ENCODE measurements at places on chromosomes 11 and 22.
A peak's percentile ranks its signal among the peaks of the same experiment; 100 is the strongest.

GRCh38 chr11:117045956-117046355 is 52.3 kb downstream of the SIK3 start:
- no peak for DNase-seq

DNA sequence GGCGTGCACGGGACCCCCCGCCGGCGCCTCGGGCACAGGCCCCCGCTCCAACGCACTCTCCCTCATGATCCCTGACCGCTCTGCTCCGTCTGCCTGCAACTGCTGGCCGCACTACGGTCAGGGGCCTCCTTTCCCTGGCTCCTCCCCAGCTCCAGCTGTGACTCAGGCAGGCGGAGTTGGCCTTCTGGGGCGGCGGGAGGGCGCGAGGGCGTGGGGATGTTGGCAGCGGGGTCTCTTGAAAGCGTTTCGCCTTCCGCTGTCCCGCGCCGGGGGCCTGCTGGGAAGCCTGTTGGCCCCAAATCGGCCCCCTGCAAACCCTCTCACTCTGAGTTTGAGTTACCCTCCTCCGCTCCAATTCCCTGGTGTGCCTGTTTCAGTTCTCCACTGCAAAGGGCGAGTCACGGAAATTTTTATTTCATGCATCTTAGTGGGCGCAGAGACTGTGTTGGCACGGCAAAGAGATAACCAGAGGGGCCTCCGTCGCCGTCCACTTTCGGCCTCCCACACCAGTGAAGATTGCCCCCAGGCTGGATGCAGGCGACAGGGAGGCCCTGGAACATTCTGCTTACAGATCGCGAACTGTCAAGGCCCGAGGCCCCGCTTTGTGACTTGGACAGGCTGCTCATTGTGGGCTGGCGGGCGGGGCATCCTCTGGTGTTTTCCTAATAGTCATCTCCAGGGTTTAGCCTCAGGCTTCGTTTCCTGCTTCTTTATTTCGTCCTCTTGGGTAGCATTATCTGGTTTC is at the start of gene CAVIN3:
Gene CAVIN3 (minus strand): TSS at position 91 of the 745 bp plus-strand sequence. CDS start 25 bp downstream, at position 66.
- peak; percentile 86 for DNase-seq

DNA sequence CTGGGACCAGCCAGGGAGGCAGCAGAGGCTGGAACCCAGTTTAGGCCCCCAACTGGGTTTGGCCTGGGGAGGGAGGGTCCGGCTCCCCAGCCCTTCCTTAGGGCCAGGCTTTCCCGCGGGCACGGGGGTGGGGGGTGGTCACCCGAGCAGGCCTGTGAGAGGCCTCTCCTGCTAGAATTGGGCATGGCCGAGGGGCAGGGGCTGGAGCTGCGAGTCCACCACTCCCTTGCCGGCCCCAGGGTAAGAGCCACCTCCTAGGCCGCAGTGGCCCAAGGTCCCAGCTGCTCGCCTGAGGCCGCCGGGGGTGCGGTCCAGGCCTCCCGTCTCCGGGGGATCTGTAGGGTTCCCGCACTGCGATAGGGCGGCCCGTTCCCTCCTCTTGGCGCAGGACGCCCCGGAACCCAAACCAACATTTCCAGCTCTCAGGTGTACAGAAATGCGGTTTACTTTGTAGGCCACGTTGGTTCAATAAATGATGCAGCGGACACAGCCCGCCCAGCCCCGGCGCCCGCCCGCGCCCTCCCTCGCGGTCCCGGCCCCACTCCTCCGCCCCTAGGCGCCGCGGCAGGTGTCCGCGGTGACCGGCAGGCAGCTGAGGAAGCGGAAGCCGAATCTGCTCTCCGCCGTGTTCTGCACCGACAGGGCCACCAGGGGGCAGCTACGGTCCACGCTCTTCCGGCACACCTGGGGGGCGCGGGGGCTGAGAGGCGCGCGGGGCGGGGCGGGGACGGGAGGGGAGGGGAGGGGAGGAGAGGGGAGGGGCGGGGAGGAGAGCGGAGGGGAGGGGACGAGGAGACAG is 5.9 kb downstream of the LMNTD2 start:
- peak; percentile 71 for DNase-seq

DNA sequence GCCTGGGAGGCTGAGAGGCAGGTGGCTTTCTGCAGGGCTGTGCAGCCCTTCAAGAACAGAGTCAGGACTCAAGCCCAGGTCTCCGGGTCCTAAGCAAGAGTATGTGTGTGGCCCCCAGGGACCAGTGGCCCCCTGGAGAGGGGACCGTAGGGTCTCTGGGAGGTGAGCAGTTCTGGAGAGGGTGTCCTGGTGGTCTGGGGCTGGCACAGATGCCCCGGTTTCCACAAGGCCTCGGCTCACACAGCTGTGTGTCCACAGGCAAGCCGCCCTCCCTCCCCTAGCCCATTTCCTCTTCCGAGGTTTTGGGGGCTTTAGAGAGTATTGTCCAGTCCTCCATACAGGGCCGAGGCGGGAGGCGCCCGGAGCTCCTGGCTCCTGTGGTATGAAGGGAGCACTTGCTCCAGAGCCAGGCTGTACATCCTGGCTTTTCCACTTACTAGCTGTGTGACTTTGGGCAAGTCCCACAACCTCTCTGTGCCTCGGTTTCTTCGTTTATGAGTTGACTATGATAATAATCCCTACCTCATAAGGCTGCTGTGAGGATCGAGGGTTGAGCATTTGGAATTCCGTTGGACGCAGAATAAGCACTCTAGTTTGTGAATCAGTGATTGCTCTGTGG is 3.4 kb upstream of the RPS19BP1 start:
- no peak for DNase-seq

GRCh38 chr11:70124321-70125000 is 46.3 kb downstream of the ANO1 start:
- no peak for DNase-seq

- peak; percentile 57 for DNase-seq
These were observed at the start of gene SHISA8 for GRCh38 chr22:41915035-41915785. SHISA8 (minus strand) TSS chr22:41915074; CDS start chr22:41914667, 407 bp downstream.

- DNase-seq = no peak
These were observed 6.8 kb upstream of the LIF start for GRCh38 chr22:30253205-30253852.

GRCh38 chr11:76885390-76886097 is 24.8 kb downstream of the ACER3 start:
- DNase-seq = no peak

DNA sequence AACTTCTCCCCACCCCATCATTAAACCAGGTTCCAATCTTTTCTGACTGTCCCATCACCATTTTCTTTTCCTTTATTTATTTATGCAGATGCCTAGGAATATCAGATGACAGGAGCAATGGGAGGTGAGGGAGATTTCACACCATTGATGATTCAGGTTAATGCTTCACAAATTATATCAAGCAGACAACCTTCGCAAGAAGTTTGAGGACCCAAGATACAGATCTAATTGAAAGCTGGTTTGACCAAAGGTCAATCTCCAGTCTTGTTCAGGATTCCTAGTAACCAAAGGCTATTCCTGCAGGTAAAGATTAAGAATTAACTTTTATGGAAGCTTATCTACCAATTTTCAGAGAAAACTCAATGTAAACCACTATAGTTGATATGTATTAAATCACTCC is 54.4 kb downstream of the SLC35F2 start:
- no peak for DNase-seq

- DNase-seq = no peak
These were observed 15.8 kb downstream of the NAV2 start for GRCh38 chr11:19728436-19728835.

GRCh38 chr11:58577555-58578135 is 1.2 kb upstream of the ZFP91 start:
- peak; percentile 83 for DNase-seq

DNA sequence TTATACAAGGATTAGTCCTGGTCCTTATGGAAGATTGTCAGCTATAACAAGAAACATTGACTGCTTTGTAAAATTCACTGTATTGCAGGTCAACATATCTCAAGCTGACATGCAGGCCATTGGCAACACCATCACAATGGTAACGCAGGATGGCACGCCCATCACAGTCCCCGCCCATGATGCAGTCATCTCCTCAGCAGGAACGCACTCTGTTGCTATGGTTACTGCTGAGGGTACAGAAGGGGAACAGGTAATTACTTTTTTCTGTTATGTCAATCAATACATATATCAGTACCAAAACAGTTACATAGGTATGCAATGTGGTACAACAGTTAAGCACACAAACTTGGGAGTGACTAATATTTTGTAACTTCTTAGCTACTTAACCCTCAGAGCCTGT is 55.3 kb downstream of the ZNF143 start:
- peak; percentile 8 for DNase-seq

DNA sequence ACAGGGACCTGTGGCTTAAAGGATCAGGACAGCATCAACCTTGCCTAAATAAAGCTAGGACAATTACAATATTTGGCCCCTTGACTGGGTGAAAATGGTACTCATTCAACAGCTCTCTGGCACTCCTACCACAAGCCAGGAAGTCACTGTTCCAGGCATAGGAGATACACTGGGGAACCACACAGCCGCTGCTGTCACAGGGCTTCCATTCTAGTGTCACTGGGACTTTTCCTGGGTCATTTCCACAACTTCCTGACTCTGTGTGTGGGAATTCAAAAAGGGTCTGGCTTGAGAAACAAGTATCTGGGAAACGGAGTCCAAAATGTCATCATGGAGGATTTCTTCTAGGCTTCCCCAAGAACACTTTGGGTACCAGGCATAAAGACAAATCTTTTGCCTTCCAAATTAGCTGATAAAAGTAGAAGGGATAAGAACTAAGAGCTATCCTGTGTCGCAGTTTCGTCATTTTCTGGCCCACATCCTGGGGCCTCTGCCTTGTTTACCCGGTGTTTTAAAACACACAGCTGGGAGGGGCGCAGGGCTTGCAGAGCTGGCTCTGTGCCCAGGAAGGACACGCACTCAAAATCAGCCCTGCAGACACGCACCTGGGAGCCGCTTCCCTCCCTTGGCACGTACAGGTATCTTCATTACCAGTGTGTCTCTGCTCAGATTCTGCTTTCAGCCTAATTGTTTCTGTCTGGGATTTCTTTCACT is 38.0 kb downstream of the TMEM45B start:
- peak; percentile 30 for DNase-seq

DNA sequence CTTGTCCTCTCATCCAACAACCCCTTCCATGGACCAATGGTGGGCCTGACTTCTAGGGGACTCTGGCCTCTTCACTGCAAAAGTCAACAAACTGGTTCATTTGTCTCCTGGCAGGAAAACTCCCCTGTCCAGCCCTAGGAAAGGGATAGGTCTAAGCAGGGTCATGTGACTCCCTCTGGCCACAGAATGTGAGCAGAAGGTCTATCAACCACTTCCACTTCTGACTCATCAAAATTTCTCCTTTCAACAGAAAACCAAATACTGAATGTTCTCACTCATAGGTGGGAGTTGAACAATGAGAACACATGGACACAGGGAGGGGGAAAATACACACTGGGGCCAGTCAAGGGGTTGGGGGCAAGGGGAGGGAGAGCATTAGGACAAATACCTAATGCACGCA is 1.3 kb upstream of the ISX start:
- no peak for DNase-seq

GRCh38 chr22:33073989-33074418 is 15.8 kb upstream of the SYN3 start:
- no peak for DNase-seq

DNA sequence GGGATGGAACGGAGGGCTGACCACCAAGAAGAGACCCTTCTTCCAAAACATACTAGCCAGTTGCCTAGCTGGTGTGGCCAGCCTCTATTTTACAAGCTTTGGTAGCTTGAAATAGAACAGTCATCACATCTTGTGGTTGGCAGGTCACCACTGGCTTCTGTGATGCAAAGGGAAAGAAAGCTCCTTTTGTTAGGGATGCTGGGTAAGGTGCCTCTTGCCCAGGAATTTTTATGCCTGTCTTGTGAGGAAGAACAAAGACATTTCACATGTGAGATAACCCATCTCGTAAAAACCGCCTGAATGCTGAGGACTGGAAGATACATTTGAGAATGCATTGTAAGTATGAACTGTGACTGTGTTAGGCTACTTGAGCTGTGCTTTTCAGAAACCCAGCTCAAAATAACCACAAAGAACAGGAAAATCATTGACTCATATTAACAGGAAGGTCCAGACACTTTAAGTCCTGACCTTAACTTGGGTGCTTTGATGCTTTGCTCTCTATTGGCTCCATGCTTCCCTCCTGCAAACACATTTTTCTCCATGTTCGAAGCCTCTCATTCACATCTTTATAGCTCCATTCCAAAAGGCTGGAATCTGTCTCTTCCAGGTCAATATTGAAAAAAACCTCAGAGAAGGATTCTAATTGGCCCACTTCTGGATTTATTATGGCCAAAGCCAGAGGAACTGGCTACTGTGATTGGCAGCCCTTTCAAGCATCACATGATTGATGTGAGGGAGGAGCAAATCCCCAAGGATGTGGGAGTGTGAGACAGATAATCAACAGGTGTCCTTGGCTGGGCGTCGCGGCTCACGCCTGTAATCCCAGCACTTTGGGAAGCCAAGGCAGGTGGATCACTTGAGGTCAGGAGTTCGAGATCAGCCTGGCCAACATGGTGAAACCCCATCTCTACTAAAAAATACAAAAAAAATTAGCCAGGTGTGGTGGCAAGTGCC is 53.9 kb downstream of the MICAL2 start:
- no peak for DNase-seq

DNA sequence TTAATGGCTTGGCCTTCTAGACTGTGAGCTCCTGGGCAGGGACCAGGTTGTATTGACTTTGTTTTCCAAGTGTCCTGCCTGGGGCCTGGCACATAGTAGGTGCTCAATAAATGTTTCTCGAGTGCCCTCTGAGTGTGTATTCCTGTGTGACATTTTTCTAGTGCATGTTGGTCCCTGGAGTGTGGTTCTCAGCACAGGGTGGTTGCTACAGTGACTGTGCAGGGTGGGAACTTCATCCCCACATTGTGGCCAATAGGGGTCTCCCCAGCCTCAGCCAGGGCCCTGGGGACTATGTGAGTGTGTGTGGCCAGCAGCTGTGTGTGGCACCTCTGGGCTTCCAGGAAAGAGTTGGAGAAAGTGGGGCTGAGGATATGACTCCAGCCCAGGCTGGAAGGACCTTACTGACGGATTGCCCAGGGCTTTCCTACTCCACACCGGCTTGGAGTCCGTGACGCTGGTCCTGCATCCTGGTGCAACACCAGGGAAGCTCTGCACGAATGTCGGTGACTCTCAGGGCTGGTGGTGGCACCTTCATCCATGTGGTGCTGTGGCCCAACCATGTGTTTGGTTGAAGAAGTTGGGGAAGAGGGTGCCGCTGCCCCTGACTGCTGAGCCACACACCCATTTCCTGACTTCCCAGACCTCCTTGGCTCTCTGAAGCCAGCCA is 9.0 kb upstream of the MARK2 start:
- DNase-seq = no peak

All from stimulated activated CD4-positive, alpha-beta T cell treated with anti-CD3 and anti-CD28 coated beads, Interleukin-1b, Interleukin-23, amount 100 ng/mL, for 48 hours (primary cell).